ENCODE measurements at places on chromosomes 5 and 9.

DNA sequence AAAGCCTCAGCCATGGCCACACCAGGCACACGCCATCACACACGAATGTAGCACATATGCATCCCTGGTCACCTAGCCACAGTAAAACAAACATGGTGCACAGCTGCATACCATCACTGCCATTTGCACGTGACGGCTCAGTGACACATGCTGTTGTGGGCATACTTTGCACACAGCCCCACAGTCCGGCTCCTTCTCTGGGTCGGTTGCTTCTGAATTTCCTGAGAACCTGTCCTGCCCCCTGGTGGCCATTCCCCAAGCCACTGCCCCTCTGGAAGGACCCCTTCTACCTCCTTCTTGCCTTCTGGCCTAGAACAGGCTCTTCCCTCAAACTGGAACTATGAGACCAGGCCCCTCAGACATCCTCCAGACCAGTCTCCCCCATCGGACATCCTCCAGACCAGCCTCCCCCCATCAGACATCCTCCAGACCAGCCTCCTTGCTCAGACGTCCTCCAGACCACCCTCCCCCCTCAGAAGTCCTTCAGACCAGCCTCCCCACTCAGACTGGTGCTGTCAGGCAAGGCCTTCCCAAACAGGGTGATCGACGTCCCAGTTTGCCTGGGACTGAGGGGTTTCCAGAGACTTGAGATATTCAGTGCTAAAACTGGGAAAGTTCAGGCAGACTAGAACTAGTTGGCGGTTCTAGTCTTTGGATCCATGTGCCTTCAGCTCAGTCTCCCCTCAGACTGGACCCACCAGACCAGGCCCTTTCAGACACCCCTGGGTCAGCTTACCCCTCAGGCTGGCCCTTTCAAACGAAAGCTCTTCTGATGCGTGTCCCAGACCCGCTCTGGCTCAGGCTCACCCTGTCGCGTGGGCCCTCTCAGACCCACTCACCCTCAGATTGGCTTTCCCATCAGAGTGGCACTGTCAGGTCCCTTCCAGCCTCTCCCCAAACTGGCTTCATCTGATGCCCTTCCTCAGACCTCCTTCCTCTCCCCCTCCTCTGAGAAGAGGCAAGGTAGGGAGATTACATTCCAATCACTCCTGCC, 24.3 kb upstream of the ENHO start:
- DNase-seq = peak; percentile 20

DNA sequence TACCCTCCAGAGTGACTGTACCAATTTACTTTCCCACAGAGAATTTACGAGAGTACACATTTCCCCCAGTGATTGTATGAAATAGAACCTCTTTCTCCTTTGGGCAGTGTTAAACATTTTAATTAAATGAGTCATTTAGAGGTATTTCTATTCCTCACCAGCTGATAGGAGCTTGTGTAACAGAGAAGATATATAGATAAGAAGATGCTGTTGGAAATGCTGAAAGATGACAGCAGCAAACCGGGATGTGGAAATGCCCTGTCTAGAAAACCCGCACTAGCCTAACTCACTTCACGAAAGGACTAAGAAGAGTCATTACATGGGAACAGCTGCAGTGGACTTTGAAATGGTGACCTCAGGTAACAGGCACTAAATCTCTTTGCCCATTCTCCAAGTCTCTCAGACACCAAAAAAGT, 68.3 kb downstream of the LPAR1 start:
- DNase-seq = no peak

DNA sequence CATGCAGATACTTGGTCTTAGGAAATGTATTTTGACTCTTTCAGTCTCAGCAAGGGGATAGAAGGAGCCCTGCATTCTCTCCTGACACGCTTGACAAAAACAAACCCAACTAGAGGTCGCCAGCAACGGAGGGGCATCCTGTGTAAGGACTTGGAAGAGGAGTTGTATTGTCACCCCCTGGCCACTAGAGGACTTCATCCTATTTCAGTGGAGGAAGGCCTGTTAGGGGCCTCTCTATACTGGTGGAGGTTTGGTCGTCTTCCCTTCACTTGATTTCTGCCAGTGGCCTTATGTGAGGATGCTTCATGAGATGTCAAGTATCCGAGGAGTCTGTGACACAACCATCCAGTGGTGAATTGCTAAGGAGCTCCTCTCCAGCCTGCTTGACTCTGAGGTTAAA, 122.8 kb upstream of the STC2 start:
- DNase-seq = no peak

- no peak for DNase-seq
Observed at GRCh38 chr5:174247301-174247700, 201.8 kb downstream of the NSG2 start.

DNA sequence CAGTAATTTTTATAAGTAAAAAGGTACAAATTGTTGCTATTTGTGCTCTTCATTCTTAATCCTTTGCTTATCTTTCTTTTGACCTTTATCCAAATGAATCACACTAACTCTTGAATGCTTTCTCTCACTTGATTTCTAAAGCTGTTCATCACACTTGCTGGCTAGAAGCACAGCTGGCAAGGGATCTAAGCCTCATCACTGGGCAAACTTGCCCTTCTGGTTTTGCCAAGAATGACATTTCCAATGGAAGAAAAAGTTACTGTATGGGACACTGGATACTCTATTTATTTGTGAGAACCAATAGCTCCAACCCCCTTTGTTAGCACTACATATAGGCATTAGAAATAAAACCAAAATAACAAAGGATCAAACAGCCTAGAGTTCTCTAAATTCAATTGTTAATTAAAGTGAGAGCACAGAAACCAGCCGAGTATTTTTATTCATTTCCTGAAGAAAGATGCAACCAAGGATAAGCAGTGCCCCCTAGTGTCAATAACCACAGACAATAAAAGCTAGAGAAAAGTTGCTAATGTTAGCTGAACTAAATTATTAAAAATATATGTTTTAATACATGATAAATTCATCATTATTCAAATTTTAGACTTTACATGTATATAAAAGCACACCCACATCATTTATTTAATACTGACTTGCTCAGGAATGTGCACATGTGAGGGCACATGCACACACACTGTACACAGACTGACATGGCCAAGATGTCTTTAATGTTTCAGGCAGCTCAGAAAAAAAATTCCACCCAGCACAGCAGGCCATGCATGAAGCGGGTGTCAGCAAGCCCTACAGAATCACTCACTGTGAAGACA, 59.8 kb upstream of the POU5F2 start:
- DNase-seq = no peak

- DNase-seq = no peak
Observed at GRCh38 chr9:123928533-123929176, 1.3 kb downstream of the DENND1A start.

GRCh38 chr9:91321691-91322090, 40.0 kb downstream of the AUH start:
- DNase-seq = no peak

GRCh38 chr9:138006576-138007233, 129.1 kb downstream of the CACNA1B start:
- no peak for DNase-seq

DNA sequence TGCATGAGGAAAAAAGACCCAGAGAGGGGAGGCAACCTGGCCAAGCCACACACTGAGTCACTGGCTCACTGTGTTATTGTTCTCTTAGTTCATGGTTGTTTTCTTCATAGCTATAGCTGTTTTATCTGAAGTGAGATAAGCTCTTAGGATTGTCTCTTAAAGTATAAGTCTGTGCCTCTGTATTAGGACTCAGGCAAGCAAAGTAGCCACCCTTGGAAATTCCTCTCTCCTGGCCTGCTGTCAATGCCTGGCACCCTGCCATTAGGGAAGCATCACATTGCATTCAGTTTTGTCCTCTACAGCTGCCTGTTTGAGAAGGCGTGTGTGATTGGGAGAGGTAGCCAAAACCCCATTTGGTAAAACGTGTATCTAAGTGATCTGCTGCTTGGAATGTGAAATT, 147.4 kb upstream of the GLRA1 start:
- DNase-seq = no peak

- DNase-seq = no peak
Observed at GRCh38 chr9:127733614-127734013, 1.5 kb downstream of the TOR2A start.

DNA sequence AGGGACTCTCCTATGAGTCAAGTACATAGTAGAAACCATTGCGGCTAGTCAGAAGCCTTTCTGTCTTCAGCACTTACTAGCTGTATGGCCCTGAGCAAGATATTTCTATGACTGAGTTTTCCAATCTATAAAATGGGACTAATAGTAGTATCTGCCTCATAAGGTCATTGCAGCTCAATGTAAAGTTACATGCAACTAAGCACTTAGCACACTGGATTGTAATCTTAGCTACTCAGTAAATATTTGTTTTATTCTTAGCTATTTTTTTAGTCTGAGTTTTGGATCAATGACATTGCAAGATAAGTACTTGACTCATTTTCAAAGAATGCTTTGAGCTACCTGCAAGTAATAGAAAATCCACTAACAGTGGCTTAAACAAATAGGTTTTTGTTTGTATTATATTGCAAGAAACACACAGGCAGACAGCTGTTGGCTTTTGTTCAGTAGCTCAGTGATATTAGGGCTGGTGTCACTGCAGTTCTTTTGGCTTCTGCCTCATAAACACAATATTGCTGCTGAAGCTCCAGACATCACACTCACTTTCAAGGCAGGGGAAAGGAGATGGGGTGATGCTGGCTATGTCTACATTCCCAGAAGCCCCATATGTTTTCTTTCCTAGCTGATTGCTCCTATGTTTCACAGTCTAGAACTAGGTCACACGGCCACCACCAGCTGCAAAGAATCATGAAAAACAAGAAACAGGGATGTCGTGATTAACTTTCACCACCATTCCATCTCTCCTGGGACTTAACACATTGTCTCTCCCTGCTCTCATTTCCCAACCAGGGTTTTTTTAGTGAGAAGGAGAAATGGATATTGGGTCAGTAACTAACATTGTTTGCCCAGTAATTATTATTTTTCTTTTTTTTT, 26.9 kb upstream of the FAT2 start:
- no peak for DNase-seq

- no peak for DNase-seq
Observed at GRCh38 chr5:93010037-93010436, 571.0 kb downstream of the NR2F1-AS1 start.

DNA sequence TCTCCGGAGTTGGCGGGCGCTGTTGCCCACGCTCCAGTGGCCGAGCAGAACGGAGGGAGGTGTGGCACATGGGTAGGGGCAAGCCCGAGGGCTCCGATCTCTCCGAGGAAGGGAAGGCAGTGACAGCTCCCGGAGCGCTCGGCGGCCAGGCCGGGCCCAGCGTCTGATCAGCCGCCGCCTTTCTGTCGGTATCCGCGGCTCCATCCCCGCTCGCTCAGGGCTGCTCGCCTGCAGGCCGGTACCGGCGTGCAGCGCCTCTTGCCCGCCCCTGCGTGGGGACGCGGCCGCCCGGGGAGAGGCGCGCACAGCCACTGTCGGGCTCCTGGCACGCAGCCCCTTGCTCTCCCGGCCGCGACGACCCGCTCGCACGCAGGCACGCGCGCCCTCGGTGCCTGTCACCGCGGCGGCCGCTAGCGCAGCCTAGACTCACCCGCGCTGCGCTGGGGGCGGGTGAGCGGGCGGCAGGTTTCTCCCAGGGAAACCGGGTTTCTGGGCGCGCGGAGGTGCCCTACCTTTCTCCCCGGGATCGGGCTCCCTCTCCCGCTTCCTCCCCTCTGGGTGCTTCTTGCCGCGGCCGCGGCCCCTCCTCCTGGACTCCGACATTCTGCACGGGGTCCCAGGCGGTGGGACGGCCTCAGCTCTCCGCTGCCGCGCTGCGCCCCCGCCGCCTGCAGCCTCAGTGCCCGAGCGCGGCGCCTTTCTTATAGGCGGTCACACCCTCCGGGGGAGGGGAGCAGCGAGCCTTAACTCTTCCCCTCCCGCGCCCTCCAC, 108.4 kb downstream of the PSD2 start:
- no peak for DNase-seq

GRCh38 chr9:34253460-34253837, 74.6 kb downstream of the UBAP1 start:
- no peak for DNase-seq

DNA sequence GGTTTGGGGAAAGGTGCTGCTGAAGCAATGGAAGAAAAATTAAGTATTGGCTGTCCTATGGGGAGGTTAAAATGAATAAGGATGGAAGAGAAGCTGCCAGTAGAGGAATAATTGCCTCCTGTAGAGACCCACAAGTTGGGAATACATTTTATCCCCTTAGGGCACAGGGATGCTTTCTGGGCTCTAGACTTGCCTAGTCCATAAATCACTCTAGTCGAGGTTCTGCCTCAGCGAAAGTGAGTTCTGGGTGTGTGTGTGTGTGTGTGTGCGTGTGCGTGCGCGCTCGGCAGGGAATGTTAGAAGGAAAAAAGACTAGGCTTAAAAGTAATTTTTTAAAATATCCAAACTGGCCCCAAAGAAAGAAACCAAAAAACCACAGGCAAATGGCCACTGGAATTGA, 291.6 kb downstream of the DOCK8 start:
- DNase-seq = no peak

DNA sequence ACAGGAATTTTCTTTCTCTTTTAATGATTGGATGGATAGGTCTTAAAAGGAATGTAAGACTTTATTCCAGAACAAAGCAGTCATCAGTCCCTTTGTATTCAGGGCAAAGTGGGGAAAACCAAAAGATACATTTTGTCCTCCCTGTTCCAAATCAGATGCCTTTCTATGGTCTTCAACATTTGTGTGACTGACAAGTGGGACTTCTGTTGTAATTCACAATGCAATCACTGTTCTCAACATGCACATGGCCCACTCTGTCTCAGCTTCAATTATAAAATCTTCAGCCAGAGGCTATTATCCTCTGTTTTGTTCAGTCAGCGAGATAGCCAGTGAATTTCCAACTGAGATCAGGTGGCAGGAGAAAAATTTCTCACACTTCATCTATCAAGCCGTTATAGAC, 95.5 kb upstream of the ERBIN start:
- DNase-seq = no peak

GRCh38 chr5:33891446-33891787, 373 bp downstream of the ADAMTS12 start:
- DNase-seq = no peak

DNA sequence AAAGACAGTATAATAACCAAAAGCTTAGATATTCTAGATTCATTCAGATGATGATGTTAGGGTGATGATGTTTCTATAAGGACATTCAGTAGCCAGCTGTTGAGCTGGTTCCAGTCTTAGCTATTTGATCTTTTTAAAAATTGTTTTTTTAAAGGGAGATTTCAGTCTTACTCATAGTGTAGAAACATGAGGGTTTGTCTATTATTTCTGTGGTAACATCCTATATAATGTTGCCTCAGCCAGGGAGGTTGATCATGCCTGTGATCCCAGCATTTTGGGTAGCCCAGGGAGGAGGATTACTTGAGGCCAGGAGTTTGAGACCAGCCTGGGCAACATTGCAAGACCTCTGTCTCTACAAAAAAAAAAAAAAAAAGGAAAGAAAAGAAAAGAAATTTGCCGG, 167.8 kb downstream of the DOCK2 start:
- no peak for DNase-seq

- DNase-seq = no peak
Observed at GRCh38 chr5:62475072-62475471, 62.5 kb downstream of the IPO11 start.

Measured in stimulated activated CD8-positive, alpha-beta memory T cell treated with anti-CD3 and anti-CD28 coated beads, Interleukin-7, amount 100 ng/mL, for 1 hour (primary cell).